ENCODE measurements at places on chromosomes 7 and 10.

GRCh38 chr7:132262160-132262470 is 314.2 kb downstream of the PLXNA4 start:
- DNase-seq, result no peak

GRCh38 chr10:70064486-70064885 is 11.8 kb downstream of the MACROH2A2 start:
- DNase-seq, result no peak

DNA sequence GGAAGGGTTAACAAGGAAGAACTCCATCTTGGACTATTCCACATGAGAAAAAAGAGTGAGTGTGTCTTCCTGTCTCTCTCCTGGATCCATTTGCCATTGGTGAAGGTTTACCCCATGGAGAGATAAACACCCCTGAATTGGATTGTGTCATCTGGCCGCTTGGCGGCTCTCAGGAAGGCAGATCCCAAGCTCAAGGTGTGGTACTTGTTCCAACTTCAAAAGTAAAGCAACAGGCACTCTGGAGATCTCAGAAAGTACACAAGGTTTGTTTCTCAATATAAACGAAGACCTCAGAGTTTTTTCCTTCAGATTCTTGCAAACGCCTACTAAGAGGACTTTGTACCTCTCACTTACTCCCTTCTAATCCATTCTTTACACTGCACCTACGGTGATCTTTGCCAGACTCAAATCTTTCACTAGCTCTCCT is 116.7 kb downstream of the REEP3 start:
- DNase-seq, result no peak

DNA sequence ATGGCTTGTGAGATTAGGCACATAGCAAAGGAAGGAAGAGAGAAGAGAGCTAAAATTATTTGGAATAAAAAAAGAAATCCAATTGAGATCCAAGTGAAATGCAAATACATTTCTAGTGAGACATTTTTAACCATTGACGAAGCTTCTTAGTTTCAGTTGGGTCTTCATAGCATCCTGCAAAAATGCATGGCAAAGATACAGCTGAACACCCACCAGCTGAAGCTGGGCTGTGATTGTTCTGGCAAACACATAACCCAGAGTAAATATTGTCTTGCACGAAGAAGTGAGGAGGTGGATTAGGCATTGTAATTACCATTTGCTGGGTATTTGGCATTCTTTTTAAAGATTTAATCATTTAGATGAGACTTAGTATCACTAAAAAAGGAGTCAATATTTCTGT is 409.4 kb downstream of the GRM8 start:
- no peak for DNase-seq
